ENCODE measurements at places on chromosomes 2 and 18. TPM values are rescaled to one million over a fixed set of nuclear protein-coding genes. Genes with fewer than 3 reads are reported as not detected.

- H3K27me3 ChIP-seq: no peaks in the 10 kb centered on the region
- peaks cover 4% of the 10 kb centered on the region for H3K36me3 ChIP-seq
- H3K4me1 ChIP-seq: peaks cover 7% of the 10 kb centered on the region
- DNase-seq: peak; percentile 51
- H3K4me3 ChIP-seq: no peak overlapping the region
- H3K27ac ChIP-seq: no peak overlapping the region
These were observed 77.5 kb upstream of the DAPL1 start for GRCh38 chr2:158717366-158718195.

- no peak for DNase-seq
- H3K27me3 ChIP-seq: no peaks in the 10 kb centered on the region
- no peak overlapping the region for H3K27ac ChIP-seq
- no peaks in the 10 kb centered on the region for H3K36me3 ChIP-seq
- H3K4me3 ChIP-seq: no peak overlapping the region
These were observed 352.6 kb downstream of the RBM43 start for GRCh38 chr2:150909090-150909489.

DNA sequence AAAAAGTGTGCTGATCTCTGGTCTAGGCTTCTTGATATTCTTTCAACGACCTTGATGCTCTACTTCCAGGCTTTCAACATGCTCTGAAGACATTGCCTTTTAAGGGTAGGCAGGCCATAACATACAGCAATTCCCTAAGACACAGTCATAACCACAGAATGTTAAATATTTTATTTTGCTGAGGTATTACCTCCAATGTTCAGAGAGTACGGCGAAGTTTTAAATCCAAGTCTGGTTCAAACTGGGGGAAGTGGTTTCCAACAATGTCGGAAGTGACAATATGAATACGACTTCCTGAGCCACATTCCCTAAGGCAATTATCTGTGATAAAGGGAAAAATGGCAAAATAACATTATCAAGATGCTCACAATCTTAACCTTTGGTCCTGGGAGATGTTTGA is 1077.9 kb upstream of the PIK3C3 start:
- peaks cover 42% of the 10 kb centered on the region for H3K4me1 ChIP-seq
- H3K27me3 ChIP-seq: no peaks in the 10 kb centered on the region

- H3K27ac ChIP-seq: no peak overlapping the region
- no peak overlapping the region for H3K4me3 ChIP-seq
- peaks cover 26% of the 10 kb centered on the region for H3K4me1 ChIP-seq
- no peaks in the 10 kb centered on the region for H3K27me3 ChIP-seq
- no peaks in the 10 kb centered on the region for H3K36me3 ChIP-seq
These were observed 159.0 kb downstream of the BCL11A start for GRCh38 chr2:60394463-60394862.

DNA sequence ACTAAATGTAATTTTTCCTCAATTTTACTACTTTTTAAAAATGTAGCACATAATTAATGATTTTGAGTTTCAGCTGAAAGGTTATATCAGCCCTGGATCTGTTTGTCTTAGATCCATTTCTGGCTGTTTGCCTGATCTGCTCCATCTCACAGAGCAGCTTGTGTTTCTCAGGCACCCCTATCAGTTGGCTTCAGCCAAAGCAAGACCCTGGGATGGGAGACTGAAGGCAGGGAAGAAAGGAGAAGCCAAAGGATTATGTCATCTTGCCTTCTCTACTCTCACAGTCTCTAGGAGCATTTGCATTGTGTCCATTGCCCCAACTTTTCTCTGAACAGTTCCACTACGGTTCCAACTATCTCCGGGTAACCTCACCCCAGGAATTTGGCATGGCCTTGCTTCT is 110.5 kb downstream of the CCDC148 start:
- no peak for DNase-seq
- no peaks in the 10 kb centered on the region for H3K27me3 ChIP-seq
- no peaks in the 10 kb centered on the region for H3K36me3 ChIP-seq
- no peak overlapping the region for H3K4me3 ChIP-seq

GRCh38 chr2:215612786-215613185 is 176.9 kb upstream of the FN1 start:
- peak overlapping the region; percentile 3 for H3K27ac ChIP-seq
- H3K27me3 ChIP-seq: no peaks in the 10 kb centered on the region
- H3K4me1 ChIP-seq: peaks cover 46% of the 10 kb centered on the region
- no peaks in the 10 kb centered on the region for H3K36me3 ChIP-seq
- DNase-seq: no peak

DNA sequence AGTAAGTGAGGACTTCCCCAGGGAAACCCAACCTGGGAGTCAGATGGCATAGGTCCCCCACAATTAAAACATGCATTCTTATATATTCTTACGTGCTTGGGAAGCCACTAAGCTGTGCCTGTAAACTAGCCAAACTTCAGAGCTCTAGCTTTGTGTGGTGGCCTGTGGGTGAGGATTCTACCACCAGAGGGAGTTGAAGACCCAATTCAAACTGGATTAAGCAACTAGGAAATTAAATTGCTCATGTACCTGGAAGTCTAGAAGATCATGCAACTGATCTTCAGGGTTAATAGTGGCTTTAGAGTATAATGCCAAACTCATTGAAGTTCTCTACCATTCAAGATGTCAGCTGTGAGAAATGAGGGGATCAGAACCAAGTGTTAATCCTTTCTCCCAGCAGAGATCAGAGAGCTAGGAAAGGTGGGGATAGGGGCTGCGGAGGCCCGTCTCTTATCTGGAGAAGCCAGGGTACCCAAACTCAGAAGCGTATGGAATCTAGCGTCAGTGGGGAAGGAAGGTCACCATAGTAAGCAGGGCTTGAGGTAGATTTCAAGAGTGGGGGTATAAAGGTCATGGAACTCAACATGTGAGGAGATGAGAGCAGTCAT is 53.2 kb upstream of the CCDC85A start:
- H3K4me3 ChIP-seq: no peak overlapping the region
- H3K27ac ChIP-seq: no peak overlapping the region
- H3K27me3 ChIP-seq: peaks cover 19% of the 10 kb centered on the region
- DNase-seq: no peak

- no peaks in the 10 kb centered on the region for H3K27me3 ChIP-seq
- peaks cover 45% of the 10 kb centered on the region for H3K4me1 ChIP-seq
- H3K36me3 ChIP-seq: peaks cover 21% of the 10 kb centered on the region
- H3K27ac ChIP-seq: no peak overlapping the region
- no peak for DNase-seq
These were observed 47.1 kb downstream of the DDX1 start for GRCh38 chr2:15638720-15639119.

DNA sequence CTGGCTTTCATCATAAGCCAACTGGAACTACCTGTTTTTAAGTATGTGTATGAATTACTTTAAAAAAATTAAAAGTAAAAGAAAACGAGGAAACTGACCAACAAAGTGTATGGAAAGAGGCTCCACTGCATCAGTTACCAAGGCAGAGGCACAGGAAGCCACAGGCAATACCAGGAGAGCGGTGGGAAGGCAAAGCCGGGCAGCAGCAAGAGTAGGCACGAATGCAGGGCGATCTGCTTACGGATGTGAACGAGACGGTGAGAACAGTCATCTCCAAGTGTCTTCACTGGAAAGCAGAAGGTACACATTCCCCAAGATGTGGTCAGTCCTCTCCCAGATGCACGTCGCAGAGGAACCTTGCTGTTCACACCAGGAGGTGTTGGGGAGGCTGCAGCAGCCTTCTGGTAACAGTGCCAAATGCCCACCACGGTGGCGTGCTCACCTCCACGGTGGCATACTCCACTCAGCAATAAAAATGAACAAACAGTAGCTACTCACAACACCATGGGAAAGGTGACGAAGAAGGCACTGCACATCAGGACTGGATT is 43.1 kb downstream of the HS6ST1 start:
- H3K4me1 ChIP-seq: peaks cover 9% of the 10 kb centered on the region
- no peak for DNase-seq
- no peak overlapping the region for H3K27ac ChIP-seq
- peaks cover 15% of the 10 kb centered on the region for H3K36me3 ChIP-seq
- no peak overlapping the region for H3K4me3 ChIP-seq

- peak overlapping the region; percentile 37 for H3K27ac ChIP-seq
- DNase-seq: no peak
- H3K36me3 ChIP-seq: peaks cover 5% of the 10 kb centered on the region
- H3K4me1 ChIP-seq: peaks cover 69% of the 10 kb centered on the region
- H3K27me3 ChIP-seq: no peaks in the 10 kb centered on the region
These were observed 191.5 kb downstream of the MCFD2 start for GRCh38 chr2:46724107-46724506.

DNA sequence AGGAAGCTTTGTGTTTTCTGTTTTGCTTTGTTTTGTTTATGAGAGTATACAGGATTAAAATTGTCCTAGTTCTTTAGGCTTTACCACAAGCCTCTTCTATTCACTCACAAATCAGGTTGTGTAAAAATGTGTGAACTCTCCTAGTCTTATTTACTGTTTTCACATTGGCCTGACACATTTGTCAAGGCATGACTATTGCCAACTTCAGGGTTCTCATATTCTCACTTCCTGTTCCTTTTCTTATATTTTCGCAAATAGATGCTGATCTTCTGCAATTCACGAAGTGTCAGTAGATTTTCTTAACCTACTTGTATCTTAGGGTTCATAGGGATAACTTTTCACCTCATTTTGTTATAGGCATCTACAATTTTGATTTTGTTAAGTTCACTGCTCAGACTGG is 67.1 kb downstream of the CCDC102B start:
- no peak overlapping the region for H3K27ac ChIP-seq
- H3K27me3 ChIP-seq: no peaks in the 10 kb centered on the region
- H3K36me3 ChIP-seq: no peaks in the 10 kb centered on the region

GRCh38 chr2:194735837-194736542 is 921.0 kb upstream of the SLC39A10 start:
- no peak overlapping the region for H3K27ac ChIP-seq
- H3K36me3 ChIP-seq: no peaks in the 10 kb centered on the region
- DNase-seq: no peak
- H3K27me3 ChIP-seq: no peaks in the 10 kb centered on the region
- no peak overlapping the region for H3K4me3 ChIP-seq

DNA sequence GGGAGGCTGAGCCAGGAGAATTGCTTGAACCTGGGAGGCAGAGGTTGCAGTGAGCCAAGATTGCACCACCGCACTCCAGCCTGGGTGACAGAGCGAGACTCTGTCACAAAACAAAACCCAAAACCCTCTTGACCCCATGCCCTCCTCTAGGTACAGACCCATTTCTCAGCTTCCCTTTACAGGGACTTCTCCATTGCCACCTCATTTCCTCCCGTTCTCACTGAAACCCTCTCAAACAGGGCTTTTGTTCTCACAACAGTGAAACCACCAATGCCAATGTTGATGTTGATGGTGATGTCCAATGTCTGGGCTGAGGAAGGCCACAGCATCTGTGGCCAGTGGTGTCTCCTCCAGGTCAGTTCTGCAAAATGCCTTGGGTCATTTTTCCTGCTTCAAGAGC is 69.0 kb upstream of the ZCCHC2 start:
- no peak for DNase-seq
- no peak overlapping the region for H3K27ac ChIP-seq
- peaks cover 10% of the 10 kb centered on the region for H3K4me1 ChIP-seq
- H3K36me3 ChIP-seq: no peaks in the 10 kb centered on the region

- H3K27me3 ChIP-seq: no peaks in the 10 kb centered on the region
- peaks cover 10% of the 10 kb centered on the region for H3K4me1 ChIP-seq
- H3K36me3 ChIP-seq: peaks cover 34% of the 10 kb centered on the region
These were observed 217.9 kb downstream of the NAPG start for GRCh38 chr18:10743766-10744165.

GRCh38 chr2:236879416-236879963 is 206.2 kb upstream of the COPS8 start:
- H3K36me3 ChIP-seq: peaks cover 6% of the 10 kb centered on the region
- H3K4me3 ChIP-seq: no peak overlapping the region
- H3K27me3 ChIP-seq: no peaks in the 10 kb centered on the region
- DNase-seq: no peak

DNA sequence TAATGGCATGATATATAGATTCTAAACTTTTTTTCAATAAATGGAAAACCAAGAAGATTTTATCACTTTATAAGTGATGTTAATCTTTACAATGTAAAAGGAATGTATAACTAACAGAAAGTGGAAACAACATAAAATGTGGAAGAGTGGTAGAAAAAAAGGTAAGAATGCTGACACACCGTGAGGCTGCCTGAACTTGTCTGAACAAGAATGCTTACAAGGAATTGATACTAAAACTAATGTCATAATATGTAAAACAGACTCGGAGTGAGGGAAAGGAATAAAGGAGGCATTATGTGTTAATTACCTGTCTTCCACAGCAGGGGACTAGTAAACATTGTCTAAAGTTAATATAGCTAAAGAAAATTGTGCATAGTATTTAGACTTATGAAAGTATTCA is 958.8 kb upstream of the TMEFF2 start:
- H3K36me3 ChIP-seq: no peaks in the 10 kb centered on the region

GRCh38 chr2:54049365-54049764 is 66.0 kb upstream of the ACYP2 start:
- no peaks in the 10 kb centered on the region for H3K27me3 ChIP-seq
- peaks cover 12% of the 10 kb centered on the region for H3K36me3 ChIP-seq
- DNase-seq: no peak
- H3K27ac ChIP-seq: no peak overlapping the region
- peaks cover 6% of the 10 kb centered on the region for H3K4me1 ChIP-seq

DNA sequence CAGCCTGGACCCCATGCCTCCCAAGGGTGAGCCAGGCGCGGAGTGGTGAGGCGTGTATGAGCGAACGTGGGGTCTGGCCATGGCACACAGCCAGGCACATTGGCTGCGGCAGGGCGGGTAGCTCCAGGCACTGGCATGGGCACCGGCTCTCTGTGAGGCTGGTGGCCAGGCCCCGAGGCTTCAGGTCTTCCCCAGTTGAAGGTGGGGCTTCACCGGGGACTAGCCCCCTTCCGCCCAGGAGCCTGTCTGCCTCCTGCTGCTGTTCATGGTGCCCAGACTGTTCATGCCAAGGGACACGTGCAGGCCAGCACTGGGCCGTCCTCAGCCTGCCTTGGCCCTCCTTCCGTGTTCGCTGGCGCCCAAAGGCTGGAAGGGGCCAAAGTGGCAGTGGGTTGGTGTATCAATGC is 26.8 kb downstream of the DDX1 start:
- H3K27me3 ChIP-seq: no peaks in the 10 kb centered on the region
- DNase-seq: no peak

GRCh38 chr2:16413285-16413684 is 252.3 kb downstream of the CYRIA start:
- DNase-seq: no peak
- H3K4me1 ChIP-seq: no peaks in the 10 kb centered on the region
- H3K36me3 ChIP-seq: no peaks in the 10 kb centered on the region
- no peak overlapping the region for H3K4me3 ChIP-seq
- H3K27ac ChIP-seq: no peak overlapping the region

- peaks cover 38% of the 10 kb centered on the region for H3K4me1 ChIP-seq
- H3K27ac ChIP-seq: no peak overlapping the region
- H3K4me3 ChIP-seq: no peak overlapping the region
- no peak for DNase-seq
- no peaks in the 10 kb centered on the region for H3K36me3 ChIP-seq
These were observed 347.1 kb downstream of the CLIP4 start for GRCh38 chr2:29462293-29462692.

GRCh38 chr2:138500592-138501424 is 762 bp upstream of the SPOPL start:
- H3K36me3 ChIP-seq: peaks cover 2% of the 10 kb centered on the region
- peaks cover 36% of the 10 kb centered on the region for H3K4me1 ChIP-seq
- H3K27me3 ChIP-seq: no peaks in the 10 kb centered on the region
- DNase-seq: no peak
- peak overlapping the region; percentile 91 for H3K27ac ChIP-seq

NEDD4L gene
- total RNA-seq: 40.0 TPM

KCNJ13 gene
- total RNA-seq: not detected

CBLN2 gene
- not detected for total RNA-seq

REG1B gene
- not detected for total RNA-seq

FBXO15 gene
- 0.73 TPM for total RNA-seq

NEB gene
- total RNA-seq: 0.40 TPM

CCDC141 gene
- total RNA-seq: not detected

IL1R2 gene
- not detected for total RNA-seq

FEV gene
- not detected for total RNA-seq

EHD3 gene
- 25.9 TPM for total RNA-seq

CD8B gene
- not detected for total RNA-seq

ARMC9 gene
- 178 TPM for total RNA-seq

AUP1 gene
- 96.3 TPM for total RNA-seq

MTIF2 gene
- 24.7 TPM for total RNA-seq

SULT1C3 gene
- not detected for total RNA-seq
